KG1 (cell line): ENCODE measurements at places on chromosomes 3 and 15.
A peak's percentile ranks its signal among the peaks of the same experiment; 100 is the strongest.

DNA sequence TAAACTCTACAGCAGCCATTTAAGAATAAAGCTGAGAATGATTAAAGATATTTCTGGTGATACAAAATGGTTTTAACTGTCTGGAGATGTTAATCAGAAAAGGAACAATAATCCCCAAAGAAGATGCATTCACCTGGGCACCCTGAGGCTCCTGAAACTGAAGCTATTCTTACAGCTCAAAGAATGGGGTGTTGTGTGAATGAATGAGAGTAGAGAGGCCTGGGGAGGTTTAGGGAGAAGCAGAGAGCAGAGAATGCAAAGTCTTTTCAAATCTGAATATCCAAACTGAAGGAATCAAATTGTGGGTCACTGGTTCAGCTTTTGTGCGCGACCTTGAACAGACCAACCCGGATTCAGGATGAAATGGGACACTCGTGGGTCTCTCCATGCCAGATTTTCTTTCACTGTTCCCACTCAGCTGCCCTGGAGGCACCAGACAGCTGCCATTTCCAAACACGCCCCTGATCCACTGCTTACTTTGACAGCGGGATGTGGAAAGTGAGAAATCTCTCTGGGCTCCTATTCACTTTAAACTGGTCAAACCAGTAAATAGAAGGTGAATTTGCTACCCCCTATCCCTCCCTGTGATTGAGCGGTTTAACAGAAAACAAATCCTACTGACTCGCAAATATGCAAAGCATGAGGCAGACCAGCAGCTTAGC is 485.5 kb upstream of the THBS1 start:
- no peak for DNase-seq

GRCh38 chr3:35404571-35404970 is 234.8 kb upstream of the ARPP21 start:
- DNase-seq = no peak

GRCh38 chr15:68801572-68802148 is 19.0 kb downstream of the ANP32A start:
- no peak for DNase-seq

DNA sequence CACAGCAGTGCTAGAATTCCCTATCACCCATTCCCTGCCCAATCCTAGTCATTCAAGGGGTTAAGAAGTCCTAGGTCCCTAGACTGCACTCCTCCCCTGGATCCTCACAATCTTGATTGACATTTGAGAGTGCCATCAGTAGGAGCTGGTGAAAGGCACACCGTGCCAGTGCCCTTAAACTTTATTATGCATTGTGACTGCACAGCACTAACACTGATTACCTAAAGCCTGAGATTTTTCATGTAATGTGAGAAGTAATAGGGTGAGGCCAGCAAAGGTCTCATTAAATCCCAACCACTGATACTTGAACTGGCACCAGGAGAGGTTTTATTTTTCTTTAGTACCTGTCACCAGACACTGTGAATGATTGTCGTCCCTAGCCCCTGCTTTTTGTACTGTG is 16.3 kb downstream of the GXYLT2 start:
- DNase-seq = no peak

DNA sequence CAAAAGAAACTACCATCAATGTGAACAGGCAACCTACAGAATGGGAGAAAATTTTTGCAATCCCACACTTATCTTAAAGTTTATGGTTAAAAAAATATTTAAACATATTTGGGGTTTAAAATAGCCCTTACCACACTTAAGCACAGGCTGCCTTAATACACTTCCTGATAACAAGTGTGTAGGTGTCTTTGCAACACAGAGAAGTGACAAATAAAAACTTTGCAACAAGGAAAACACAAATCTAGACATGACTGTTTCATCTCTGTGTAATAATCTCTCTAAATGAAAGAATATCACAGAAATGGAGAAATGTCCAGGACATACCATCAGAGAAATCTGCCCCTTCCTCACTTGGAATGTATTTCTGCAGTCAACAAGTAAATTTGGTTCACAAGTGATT is 464.1 kb upstream of the ARHGEF26 start:
- no peak for DNase-seq

DNA sequence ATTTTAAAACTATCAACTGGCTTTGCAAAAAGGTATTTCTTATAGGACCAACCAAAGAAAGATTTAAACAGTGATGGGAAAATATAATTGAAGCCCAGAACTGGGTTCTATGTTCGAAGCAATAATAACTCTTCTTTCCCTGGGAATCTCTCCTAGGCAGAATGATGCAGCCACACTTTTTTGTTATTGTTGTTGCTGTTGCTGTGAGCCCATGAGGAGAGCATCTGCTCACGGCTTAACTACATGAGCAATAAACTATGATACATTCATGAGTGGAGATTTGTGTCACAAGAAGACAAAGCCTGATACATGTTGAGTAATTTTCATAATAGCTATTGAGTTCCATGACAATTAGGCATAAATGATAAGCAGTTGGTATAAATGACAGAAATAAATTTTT is 80.5 kb downstream of the CRTC3 start:
- no peak for DNase-seq

- no peak for DNase-seq
These were observed 67.8 kb downstream of the SLCO3A1 start for GRCh38 chr15:91921188-91921842.

GRCh38 chr3:43224405-43225073 is 61.8 kb upstream of the SNRK start:
- DNase-seq = no peak

- no peak for DNase-seq
These were observed 16.6 kb downstream of the BTLA start for GRCh38 chr3:112482675-112483074.

GRCh38 chr3:13125092-13126015 is 52.1 kb upstream of the IQSEC1 start:
- DNase-seq = no peak

DNA sequence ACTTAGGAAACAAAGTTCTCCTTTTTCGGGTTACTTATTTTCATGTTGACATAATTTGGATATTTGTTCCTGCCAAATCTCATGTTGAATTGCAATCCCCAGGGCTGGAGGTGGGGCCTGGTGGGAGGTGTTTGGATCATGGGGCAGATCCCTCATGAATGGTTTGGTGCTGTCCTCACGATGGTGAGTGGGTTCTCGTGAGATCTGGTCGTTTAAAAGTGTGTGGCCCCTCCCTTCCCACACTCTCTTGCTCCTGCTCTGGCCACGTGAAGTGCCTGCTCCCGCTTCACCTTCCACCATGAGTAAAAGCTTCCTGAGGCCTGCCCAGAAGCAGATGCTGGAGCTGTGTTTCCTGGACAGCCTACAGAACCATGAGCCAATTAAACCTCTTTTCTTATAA is 43.7 kb upstream of the MCF2L2 start:
- no peak for DNase-seq

GRCh38 chr3:186532598-186533072 is 11.5 kb downstream of the CRYGS start:
- no peak for DNase-seq

- DNase-seq = peak; percentile 37
These were observed 11.9 kb upstream of the CD200R1L start for GRCh38 chr3:112858410-112859069.

DNA sequence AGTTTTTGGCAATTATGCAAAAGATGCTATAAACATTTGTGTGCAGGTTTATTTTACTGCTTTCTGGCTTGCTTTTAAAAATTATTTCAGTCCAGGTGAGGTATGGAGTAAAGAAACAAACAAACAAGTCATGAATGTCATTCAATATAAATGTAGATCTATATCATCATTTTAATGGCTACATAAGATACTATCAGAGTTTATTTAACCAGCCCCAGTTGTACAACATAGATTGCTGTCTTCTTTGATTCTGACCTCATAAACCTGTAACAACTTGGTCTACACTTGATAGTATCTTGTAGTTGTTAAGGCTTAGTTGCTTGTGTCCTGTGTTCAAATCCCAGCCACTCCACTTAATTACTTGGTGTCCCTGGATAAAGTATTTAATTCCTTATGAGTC is 46.0 kb upstream of the RNU6-1 start:
- no peak for DNase-seq

GRCh38 chr3:14377838-14378169 is 24.6 kb upstream of the SLC6A6 start:
- DNase-seq = peak; percentile 45

GRCh38 chr15:88255484-88256278 is 858 bp downstream of the NTRK3 start:
- no peak for DNase-seq

- no peak for DNase-seq
These were observed 42.3 kb upstream of the GLCE start for GRCh38 chr15:69118089-69118488.

DNA sequence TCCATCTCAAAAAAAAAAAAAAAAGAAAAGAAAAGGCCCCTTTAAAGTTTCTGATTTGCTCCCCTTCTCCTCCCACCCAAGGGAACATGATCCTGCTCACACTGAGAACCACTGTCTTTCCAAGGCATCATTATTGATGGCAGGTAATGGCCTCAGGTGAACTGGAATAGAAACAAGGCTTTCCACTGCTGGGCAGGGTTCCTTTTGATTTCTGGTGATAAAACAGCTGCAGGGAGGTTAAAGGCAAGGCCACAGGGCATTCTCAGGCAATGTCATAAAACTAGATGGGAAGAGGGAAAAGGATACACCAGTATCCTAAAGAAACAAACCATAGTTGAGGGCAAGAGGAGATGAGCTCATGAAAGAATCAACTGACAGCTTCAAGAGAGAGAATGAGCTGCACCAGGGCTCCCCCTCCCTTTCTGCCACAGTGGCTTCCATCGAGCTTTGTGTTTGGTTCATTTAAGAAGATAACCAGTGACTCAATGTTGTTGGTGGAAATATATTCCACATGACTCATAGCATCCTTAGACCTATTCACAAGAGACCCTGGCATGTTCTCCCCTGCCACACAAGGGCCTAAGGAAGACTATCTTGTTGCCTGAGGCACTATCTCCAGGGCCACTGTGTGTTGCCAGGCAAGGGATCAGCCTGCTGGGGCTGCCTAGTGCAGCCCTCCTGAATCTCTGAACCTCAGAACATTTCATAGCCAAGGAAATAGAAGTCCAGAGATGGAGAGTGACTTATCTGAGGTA is 86.4 kb downstream of the WDR76 start:
- DNase-seq = no peak

DNA sequence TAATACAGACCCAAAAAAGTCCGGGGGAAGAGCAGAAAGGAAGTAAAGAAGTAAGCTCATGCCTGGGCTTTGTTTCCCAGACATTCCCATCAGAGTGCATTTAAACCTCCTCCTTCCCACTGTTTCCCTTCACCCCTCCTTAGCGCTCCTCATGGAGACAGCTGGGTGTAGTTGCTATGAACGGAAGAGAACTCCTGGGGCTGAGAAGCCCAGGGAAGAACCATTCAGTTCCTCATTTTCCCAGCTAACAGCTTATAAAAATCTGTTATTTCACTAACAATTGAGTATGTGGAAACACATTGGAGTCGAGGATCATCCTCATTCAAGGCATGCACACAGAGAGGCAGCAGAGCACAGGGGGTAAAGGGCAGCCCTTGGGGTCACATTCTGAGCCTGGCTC is 299.3 kb downstream of the SHQ1 start:
- no peak for DNase-seq

- no peak for DNase-seq
These were observed 9.2 kb downstream of the EIF3J start for GRCh38 chr15:44545913-44546802.

DNA sequence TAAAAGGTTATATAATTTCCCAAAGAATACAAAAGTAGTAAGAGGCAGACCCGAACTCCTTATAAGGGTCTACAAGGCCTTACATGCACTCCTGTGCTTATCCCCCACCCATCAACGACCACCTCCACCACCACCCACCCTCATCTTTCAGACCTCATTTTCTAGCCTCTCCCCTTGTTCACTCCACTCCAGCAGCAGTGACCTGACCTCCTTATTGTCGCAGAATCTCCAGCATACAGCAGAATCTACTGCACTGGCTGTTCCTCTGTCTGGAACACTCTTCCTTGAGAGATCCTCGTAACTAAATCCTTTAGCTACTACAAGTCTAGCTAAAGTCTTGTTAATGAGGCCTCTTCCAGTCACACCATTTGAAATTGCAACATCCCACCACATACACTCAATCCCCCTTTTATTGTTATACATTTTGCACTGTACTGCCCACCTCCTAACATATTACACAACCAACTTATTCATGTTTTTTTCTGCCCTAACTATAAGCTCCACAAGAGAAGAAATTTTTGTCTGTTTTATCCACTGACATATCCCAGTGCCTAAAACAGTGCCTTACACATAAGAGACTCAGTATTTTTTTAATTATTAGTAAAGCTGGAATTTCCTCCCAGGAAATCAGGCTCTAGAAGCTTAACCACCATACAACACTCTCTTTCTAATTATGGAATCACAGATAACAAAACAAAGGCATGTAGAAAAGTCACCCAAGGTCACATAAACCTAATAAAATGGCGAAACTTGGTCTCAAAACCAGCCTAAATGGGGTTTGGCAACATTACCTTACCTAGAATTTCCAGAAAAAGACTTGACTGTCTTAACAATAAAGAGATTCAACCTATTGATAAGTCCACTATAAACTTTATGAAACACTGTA is 40.2 kb downstream of the ZNF148 start:
- no peak for DNase-seq

- no peak for DNase-seq
These were observed 1.9 kb downstream of the IVD start for GRCh38 chr15:40407330-40407990.

DNA sequence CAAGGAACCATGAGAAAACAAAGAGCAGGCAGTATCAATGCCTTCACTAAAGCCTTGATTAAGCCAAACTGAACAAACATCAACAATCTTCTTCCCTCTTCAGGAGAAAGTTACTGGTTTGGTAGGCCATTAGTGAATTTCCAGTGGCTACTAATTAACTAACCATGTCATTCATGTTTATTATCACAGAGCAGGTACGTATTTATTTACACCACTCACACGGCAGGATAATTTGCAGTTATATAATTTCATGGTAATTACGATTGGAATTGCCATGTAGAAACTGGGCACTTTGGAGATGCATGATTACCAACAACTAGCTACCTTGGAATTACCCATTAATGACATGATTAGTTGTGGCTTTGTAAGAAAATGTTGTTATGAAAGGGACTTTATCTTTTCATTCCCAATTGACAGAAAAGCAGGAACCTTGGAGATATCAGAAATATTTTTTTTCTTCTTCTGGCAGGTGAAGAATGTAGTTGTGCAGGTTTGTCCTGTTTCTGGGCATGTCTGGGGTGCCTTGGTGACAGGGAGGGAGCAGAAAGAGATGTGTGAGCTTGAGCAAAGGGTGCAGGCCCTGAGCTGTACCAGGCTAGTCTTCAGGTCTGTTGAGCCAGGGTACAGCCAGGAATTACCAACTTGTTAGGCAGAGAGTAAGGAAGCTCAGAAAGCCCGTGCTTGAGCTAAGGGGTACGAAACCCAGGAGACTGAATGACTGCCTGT is 310.7 kb downstream of the RORA start:
- no peak for DNase-seq
